Uterus (tissue), 4 donors: ENCODE measurements at places on chromosomes 11 and 22. TPM values are rescaled to one million over a fixed set of nuclear protein-coding genes. Genes with fewer than 3 reads are reported as not detected.

The MAP6 gene
- 22.1 TPM for total RNA-seq

The SPDYC gene
- not detected for total RNA-seq

The CCDC87 gene
- not detected for total RNA-seq

The OR52E6 gene
- total RNA-seq, result not detected

The PGA5 gene
- not detected for total RNA-seq

The CARD18 gene
- total RNA-seq, result not detected

The TEX12 gene
- total RNA-seq, result not detected

The OR5B21 gene
- not detected for total RNA-seq

The SPON1 gene
- total RNA-seq, result 139 TPM

The GNAZ gene
- total RNA-seq, result 8.8 TPM

The PKDREJ gene
- total RNA-seq, result not detected

The MOGAT2 gene
- total RNA-seq, result not detected

The C11orf87 gene
- total RNA-seq, result 0.09 TPM

The XKR3 gene
- total RNA-seq, result not detected

The OR5A1 gene
- not detected for total RNA-seq

The LTO1 gene
- total RNA-seq, result 29.4 TPM

The PATZ1 gene
- 38.7 TPM for total RNA-seq

The TTC12 gene
- total RNA-seq, result 25.2 TPM

The OR4A5 gene
- not detected for total RNA-seq

The OR51B4 gene
- total RNA-seq, result not detected

The IFITM10 gene
- not detected for total RNA-seq

The SMC1B gene
- 0.35 TPM for total RNA-seq

The OR51E1 gene
- total RNA-seq, result not detected

The PRODH gene
- total RNA-seq, result 2.6 TPM

The ANKK1 gene
- 1.0 TPM for total RNA-seq

The NPTXR gene
- total RNA-seq, result 17.4 TPM

The C11orf58 gene
- 126 TPM for total RNA-seq

The ARAP1 gene
- total RNA-seq, result 96.9 TPM

The DTX4 gene
- 3.2 TPM for total RNA-seq

The MPPED2 gene
- 0.51 TPM for total RNA-seq
